ENCODE measurements at places on chromosomes 7 and 10.

GRCh38 chr7:35505066-35505465, 189.9 kb downstream of the HERPUD2 start:
- DNase-seq, result no peak

GRCh38 chr7:21651697-21652096, 108.9 kb downstream of the DNAH11 start:
- no peak for DNase-seq

DNA sequence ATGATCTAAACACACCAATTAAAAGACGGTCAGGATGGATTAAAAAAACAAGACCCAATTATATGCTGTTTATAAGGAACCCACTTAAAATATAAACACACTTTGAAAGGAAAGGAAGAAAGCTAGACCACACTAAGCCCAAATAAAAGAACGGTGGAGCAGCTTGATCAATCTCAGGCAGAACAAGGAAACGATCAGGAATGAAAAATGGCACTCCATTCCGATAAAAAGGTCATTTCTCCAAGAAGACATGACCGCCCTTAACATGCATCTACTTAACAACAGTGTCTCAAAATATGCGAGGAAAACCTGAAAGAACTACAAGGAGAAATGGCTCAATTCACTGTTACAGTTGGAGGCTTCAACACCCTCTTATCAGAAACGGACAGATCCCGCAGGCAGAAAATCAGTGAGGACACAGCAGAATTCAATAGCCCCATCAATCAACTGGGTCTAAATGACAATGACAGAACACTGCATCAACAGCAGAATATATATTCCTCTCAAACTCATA, 210.0 kb downstream of the MAD1L1 start:
- DNase-seq, result no peak

- no peak for DNase-seq
Observed at GRCh38 chr7:21984042-21984441, 38.3 kb upstream of the CDCA7L start.

- DNase-seq, result no peak
Observed at GRCh38 chr7:379456-380138, 89.6 kb downstream of the FOXL3 start.

- DNase-seq, result no peak
Observed at GRCh38 chr10:102537948-102538347, 34.2 kb downstream of the SUFU start.

DNA sequence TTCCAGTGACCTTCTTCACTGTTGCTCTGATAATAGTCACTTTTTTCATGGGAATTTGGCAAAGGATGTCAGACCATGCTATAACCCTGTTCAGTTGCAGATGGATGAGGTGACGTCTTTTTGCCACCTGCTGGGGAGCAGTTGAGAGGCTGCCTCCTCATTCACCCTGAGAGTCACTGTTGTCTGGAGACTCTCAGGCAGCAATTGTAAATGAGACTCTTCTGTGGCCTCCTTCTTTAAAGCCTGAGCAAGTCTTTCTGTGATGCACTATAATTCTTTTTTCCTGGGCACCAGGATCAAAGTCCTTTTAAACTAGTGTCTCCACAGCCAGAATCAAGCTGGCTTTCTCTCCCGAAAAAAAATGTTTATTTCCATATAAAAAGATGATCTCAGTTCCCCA, 345.1 kb downstream of the ARL4A start:
- no peak for DNase-seq

DNA sequence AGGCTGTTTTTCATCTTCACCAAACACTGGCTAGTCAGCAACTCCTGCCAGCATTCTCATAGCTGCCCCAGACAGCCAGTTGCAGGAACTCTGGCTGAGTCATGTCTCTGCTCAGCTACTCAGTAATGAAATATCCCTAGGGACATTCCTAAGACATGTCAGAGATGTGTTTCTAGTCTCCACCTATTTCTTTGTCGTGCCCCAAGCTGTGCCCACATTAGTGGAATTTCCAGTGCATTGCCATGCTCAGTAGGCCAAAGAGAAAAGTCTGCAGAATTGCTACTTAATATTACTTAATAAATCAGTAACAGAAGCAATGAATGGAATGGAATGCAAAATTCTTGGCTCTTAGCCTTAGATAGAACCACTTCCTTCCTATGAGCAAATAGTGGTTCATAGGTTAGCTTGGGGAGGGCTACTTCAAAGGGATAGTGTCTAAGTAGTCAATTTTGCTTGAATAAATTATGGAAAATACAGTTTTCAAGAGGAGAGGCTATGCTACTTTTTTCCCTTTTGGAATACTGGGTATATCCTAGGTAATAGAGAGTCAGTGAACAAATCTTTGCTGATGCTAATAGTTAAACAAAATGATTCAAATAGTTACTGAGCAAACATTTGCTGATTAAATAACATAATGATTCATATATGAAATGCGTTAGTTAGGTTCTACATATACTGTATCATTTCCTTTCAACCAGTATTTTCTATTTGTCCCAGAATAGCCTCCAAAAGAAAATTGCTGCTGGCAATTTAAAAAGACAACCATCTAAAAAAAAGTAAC, 23.6 kb upstream of the SEMA3C start:
- no peak for DNase-seq

GRCh38 chr10:2340831-2341647, 603.7 kb upstream of the ADARB2 start:
- no peak for DNase-seq

DNA sequence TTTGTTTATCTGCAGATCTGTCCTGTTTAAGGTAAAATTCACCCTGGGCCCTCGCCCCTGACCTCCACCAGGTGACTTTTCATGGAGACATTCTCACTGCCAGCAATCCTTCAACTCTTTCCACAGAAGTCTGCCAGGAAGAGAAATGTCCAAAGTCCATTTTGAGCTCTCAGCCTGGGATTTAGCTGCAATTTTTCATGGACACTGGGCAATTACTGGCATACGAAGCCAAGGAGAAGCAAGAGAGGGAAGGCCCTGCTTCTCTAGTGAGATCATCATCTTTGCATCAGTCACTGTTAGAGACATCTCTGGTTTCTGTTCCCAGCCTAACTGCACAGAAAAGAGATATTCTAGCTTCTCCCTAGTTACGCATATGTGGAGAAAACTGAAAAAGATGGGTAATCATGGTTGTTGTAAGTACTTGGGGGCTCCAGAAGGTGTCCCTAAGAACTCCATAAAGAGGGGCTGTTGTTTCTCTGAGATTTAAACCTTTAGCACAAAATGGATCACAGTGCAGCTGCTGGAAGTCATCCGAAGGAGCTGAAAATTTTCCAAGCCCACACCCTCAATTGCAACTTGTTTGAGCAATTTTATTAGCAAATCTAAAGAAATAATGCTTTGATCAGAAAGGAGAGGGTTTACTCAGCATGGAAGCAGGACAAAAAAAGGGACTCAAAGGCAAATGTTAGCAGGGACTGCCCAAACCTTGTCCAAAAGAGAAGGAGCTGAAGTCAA, 168.9 kb downstream of the SNX10 start:
- DNase-seq, result no peak

DNA sequence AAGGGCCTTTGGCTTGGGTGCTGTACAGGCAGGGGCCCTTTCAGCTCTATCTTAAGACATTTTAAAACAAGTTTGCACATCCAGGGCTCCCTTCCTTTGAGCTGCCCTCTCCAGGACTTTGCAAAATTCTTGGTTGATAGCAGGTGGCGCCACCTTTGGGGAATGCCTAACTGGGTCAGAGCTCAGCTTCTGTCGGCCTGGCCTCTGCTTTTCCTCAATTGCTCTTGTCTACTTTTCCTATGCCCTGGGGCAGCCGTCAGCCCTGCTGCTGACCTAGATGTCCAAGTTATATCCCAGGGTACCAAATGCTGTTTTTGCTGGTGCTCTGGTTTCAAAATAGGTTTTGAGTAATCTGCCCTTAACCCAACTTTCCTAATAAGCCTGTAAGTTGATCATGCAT, 65.8 kb downstream of the APBB1IP start:
- DNase-seq, result no peak

GRCh38 chr7:20913853-20914252, 127.2 kb upstream of the SP8 start:
- DNase-seq, result no peak

DNA sequence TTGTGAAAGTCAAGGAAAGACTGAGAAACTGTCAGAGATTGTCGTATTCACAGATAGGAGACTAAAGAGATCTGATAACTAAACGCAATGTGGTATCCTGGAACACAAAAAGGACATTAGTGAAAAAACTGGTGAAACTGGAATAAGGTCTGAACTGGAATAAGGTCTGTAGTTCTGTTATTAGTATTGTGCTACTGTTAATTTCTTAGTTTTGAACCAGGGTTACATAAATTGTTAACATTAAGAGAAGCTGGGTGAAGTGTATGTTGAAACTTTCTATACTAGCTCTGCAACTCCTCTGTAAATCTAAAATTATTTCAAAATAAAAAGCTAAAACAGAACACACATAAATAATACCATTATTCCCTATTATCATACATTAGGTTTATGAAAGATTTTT, 3.4 kb upstream of the NT5C2 start:
- no peak for DNase-seq

DNA sequence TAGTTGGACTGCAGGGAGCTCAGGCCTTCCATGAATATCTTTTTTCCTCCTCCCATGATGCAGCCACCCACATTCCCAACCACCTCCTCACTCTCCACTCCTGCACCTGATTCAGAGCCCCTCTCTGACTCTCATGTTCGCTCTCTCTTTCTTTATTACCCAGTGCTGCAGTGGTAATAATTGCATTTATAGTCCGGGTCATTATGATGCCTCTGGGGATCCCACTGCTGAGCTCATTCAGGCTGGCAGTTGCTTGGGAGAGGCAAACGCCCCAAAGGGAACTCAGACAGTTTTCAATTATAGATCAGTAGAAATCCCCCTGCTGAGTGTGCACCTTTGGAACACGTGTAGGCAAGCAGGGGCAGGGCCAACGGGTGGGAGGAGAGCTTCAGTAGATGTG, 953.0 kb downstream of the GRID1 start:
- DNase-seq, result no peak

- no peak for DNase-seq
Observed at GRCh38 chr10:132556994-132557441, 19.4 kb downstream of the INPP5A start.

DNA sequence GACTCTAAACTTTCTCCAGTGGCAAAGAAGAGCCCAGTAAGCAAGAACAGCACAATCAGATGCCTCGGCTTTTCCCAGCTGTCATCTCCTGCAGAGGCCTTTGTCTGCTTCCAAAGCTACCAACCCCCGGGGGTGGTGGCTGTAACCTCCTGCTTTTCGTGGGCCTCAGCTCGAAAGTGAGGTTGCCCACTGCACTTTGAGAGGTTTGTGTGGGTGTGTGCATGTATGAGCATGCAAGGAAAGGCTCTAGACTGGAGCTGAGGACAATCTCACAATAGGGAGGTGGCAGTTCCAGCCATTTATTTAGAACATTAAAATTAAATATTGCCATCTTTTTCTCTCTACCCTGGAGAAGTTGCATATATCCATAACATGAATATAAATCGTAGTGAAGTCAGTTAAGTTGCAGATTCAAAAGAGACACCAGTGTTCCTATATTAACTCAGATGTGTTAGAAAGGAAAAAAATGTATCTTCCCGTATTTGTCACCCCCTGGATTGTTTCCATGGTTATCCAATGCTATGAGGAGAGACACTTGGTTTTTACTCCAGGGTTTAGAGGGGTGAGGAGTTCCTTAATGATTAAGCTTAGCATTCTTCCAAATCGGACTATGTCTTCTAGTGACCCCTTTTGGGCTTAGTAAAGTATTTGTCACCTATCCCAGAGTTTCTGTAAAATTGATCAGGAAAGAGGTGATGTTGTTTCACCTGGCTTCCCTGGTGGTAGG, 781.1 kb downstream of the INHBA start:
- DNase-seq, result no peak

GRCh38 chr7:50147951-50148808, 55.1 kb upstream of the ZPBP start:
- no peak for DNase-seq

- no peak for DNase-seq
Observed at GRCh38 chr10:131431533-131431932, 120.0 kb upstream of the TCERG1L start.

DNA sequence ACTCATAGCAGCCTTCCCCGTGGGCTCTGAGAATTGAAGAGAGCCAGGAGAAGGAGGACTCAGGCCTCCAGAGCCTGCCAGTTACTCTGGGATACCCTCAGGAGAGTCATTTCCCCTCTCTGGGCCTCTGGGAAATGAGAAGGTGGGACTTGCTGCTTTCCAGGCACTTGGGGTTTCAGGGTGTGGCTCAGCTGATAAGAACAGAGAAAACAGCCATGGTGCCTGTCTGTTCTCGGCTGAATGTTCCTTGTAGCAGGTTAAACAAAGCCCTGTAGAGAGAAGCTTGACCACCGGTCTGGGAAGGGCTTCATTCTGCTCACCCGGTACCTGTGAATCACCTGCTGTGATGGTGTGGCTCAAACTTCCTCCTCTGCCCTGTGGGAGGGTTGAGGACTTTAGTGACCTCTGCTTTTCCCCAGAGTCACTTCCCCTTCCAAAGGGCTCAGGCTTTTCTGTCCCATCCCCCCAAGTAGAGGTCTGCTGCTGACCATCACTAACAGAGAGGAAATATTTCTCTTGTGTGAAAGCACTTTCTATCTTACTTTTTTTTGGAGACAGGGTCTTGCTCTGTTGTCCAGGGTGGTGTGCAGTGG, 212.4 kb upstream of the GALNT17 start:
- no peak for DNase-seq

DNA sequence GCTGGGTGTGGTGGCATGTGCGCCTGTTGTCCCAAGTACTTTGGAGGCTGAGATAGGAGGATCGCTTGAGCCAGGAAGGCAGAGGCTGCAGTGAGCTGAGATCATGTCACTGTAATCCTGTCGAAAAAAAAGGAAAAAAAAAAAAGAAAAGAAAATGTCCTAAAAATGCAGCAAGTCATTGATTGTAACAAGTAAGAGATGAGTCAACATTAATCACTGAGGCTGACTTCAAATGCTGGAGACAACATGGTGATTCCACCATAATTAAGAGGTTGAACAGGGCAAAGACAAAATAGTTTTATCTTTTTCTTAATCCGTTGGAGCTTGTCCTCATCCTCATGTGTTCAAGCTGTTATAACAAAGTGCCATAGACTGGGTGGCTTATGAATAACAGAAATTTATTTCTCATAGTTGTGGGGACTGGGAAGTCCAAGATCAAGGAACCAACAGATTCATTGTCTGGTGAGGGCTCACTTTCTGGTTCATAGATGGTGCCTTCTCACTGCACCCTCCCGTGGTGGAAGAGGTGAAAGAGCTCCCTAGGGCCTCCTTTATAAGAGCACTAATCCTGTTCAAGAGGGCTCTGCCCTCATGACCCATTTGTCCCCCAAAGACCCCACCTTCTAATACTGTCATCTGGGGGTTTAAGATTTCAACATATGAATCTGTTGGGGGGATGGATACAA, 60.3 kb downstream of the TBXAS1 start:
- no peak for DNase-seq

Data from GM19239 (cell line).